NCI-H460 (cell line): ENCODE measurements at places on chromosomes 2 and 18. TPM values are rescaled to one million over a fixed set of nuclear protein-coding genes. Genes with fewer than 3 reads are reported as not detected.

Gene KATNAL2
- total RNA-seq = 0.87 and 1.0 TPM in 2 replicates

Gene COX5B
- total RNA-seq = 466 and 533 TPM in 2 replicates

Gene STON1
- 1.0 and 1.2 TPM in 2 replicates for total RNA-seq

- no peak for DNase-seq
Observed at GRCh38 chr2:142020368-142020767, 110.4 kb downstream of the LRP1B start.

- DNase-seq = no peak
Observed at GRCh38 chr2:58146707-58147106, 94.4 kb downstream of the FANCL start.

- DNase-seq = no peak
Observed at GRCh38 chr2:212537726-212538304, 787 bp downstream of the ERBB4 start.

- DNase-seq = peak; percentile 41
Observed at GRCh38 chr2:155372969-155373368, 674.5 kb downstream of the KCNJ3 start.

DNA sequence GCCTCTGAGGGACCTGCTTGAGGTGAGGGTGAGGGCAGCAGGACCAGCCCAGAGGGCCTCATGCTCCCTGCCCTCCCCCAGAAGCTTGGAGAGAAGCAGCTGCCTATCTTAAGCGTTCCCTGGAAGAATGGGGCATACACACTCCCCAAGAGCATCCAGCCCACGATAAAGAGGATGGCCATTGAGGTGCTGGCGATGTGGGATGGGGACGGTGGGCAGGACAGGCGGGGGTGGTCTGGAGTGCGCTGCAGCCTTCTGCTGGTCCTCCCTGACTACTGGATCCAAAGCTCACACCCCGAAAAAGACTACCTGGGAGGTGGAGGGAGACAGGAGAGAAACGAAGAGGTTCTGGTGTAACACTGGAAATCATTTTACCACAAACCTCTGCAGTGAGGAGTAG lies 45.6 kb downstream of the LMAN2L start:
- DNase-seq = no peak

DNA sequence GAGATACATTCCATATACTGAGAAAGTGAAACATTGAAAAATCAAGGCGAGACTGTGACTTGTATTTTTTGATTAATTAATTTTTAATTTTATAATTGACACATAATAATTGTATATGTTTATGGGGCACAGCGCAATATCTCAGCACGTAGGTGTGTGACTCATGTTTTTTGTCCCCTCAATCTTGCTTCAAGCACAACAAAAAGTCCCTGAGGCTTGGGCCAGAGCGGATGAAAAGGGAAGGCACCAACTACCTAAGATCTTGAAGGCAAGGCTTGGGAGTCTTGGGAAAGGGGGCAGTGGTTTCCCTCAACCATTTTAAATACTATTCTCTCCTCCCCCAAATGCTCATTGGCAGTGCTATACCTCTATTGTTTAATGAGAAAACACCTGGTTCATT lies 9.9 kb downstream of the SGPP2 start:
- DNase-seq = no peak

- DNase-seq = no peak
Observed at GRCh38 chr2:224324604-224325003, 77.3 kb downstream of the FAM124B start.

- peak; percentile 28 for DNase-seq
Observed at GRCh38 chr2:70627211-70627898, 73.7 kb upstream of the TGFA start.
